ENCODE measurements at places on chromosomes 6 and 20. TPM values are rescaled to one million over a fixed set of nuclear protein-coding genes. Genes with fewer than 3 reads are reported as not detected.

COX4I2 gene
- total RNA-seq: not detected

TNXB gene
- total RNA-seq: 0.29 TPM

STMND1 gene
- not detected for total RNA-seq

CST2 gene
- total RNA-seq: not detected

PGC gene
- total RNA-seq: not detected

All from myometrial cell (primary cell).